T-cell (primary cell): ENCODE measurements at places on chromosomes 7 and 10.

GRCh38 chr10:36021096-36021495 lies 379.0 kb upstream of the FZD8 start:
- DNase-seq = no peak

DNA sequence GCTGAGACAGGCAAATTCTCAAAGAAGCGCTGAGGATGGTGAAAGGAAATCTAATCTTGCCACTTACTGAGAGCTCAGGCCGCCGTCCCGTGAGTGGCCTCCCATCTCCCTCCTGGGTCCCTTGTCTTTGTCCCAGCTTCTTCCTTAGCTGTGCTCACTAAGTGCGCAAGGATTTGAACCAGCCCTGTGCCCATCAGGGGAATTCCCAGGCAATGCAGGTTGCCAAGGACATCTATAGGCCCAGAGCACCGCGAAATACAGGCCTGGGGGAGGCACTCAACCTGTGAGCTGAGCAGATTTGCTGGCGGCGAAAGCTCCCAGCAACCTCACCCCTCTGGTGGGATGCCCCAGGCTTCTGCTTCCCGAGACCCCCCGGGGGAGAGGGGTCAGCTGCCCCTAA lies 64.8 kb downstream of the OAT start:
- DNase-seq = no peak

- no peak for DNase-seq
Observed at GRCh38 chr7:77362905-77363304, 53.2 kb downstream of the GSAP start.

DNA sequence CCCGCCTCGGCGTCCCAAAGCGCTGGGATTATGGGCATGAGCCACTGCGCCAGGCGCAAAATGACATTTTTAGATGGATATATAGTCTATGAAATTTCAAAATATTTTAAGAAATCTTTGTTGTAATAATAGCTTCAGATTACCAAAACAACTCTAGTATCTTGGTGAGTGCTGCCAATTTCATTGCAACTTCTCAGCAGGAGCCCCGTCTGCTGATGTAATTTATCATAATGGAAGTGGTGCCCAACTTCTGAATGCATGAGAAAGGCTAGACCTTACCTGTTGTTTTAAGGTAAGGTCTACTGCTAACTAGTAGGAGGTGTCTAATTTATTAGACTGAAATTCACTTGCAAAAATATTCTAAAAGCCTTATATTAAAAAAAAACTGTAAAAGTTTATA lies 20.0 kb downstream of the PDSS1 start:
- DNase-seq = no peak

GRCh38 chr7:109950256-109950655 lies 1140.7 kb upstream of the LRRN3 start:
- DNase-seq = no peak

- DNase-seq = no peak
Observed at GRCh38 chr7:3916146-3916545, 615.1 kb downstream of the SDK1 start.

DNA sequence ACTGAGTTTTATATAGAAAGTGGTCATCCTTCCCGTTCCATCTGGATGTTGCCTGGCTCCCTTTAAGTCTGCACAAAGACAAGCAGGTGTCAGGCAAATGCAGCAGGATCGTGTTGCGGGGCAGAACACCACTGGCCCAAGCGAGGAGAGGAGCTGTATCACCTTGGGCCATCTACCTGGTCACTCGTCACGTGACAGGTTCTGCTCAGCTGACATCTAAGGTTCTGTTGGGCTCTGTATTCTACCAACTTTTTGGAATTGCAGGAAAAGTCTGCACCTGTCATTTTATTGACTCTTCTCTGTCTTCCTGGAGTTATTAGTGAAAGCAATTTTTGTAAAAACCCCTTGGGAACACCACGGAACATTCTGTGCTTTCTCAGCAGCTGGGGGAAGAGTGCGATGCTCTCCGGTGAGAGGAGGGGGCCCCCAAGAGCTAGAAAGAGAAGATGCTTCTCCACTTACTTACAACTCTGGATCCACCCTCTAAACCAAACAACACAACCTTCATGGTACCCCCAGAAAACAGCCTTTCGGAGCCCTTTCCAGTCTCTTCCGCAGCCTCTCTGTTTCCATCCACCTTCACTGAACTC lies 83.4 kb upstream of the NMT2 start:
- DNase-seq = no peak

DNA sequence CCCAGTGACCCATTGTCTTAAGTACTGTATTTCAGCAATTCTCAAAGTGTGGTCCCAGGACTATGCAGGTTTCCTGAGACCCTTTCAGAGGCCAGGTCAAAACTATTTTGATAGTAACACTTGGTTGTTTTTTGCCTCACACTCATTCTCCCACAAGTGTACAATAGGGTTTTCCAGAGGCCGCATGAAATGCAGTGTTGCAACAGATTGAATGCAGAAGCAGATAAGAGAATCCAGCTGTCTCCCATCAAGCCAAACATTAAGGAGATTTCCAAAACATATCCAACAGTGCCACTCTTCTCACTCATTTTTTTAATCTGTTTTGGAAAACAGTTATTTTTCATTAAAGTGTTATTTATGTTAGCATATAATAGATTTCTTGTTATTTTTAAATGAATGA lies 20.0 kb downstream of the VKORC1L1 start:
- DNase-seq = no peak

DNA sequence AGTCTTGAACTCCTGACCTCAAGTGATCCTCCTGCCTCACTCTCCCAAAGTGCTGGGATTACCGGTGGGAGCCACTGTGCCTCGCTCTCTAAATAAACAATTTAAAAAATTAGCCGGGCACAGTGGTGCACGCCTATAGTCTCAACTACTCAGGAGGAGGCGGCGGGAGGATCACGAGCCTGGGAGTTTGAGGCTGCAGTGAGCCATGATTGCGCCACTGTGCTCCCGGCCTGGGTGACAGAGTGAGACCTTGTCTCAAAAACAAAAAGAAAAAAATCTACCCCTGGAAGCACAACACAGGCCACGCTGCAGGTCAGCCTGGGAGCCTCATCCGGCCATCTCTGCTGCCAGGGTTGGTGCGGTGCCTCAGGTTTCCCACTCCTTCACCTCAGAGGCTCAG lies 3.8 kb upstream of the EIF3B start:
- DNase-seq = no peak

DNA sequence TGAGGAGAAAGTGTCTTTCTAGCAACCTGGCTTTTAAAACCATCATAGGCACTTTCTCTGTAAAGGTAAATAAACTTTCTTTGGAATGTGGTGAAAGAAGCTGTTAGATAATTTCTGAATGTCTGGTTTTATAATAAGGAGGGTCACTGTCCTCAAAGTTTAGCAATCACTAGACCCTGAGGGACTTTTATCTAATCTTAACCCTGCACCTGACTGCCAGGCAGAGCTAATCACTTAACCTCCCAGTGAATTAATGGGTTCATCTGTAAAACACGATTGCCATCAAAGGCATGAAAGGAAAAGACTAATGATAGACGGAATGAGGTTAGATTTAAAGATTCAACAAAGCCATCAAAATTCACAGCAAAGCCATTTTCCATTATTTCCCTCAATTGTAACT lies 553.8 kb downstream of the GRM8 start:
- no peak for DNase-seq

DNA sequence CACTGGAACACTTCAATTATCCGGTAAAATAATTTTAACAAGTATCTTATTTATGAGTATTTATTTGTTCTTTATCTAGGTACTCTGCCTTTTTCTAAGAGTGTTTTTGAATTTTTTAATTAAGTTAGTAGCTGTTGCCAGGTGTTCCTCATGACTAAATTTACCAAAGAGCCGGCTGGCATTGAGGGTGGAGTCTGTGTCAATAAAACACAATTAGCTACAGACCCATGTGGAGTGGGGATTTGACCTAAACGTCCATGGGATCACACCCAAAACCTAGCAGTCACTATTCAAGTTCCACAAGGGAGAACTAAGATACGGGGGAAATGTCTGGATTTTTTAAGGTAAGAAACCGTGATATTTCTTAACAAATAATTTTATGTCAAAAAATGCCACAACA lies 9.8 kb downstream of the SLC16A12 start:
- no peak for DNase-seq

GRCh38 chr7:32506266-32507054 lies 11.2 kb downstream of the AVL9 start:
- DNase-seq = no peak

- no peak for DNase-seq
Observed at GRCh38 chr7:74512762-74513161, 59.1 kb downstream of the GTF2IRD1 start.

DNA sequence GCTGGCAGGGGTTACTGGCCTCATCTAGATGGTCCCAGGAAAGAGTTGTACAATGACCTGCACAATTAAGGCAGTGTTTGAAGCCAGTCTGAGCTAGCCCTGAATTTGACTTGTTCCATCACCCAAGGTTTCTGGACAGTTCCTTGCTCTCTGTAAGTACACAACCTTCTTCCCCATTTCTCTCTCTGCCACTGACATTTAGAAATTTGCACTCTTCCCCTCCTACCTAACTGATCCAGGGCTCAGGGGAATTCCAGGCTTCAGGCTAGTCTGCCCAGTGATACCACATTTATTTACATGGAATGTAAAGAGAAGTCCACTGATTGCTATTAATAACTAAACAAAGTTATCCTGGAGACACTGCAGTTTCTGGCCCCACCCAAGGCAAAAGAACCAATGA lies 139.0 kb upstream of the GPR26 start:
- DNase-seq = no peak

GRCh38 chr7:55515569-55516279 lies 56.6 kb downstream of the VOPP1 start:
- no peak for DNase-seq

- DNase-seq = no peak
Observed at GRCh38 chr10:66390926-66391325, 534.9 kb upstream of the LRRTM3 start.

GRCh38 chr7:14761510-14762296 lies 140.8 kb downstream of the DGKB start:
- DNase-seq = no peak

GRCh38 chr10:113718969-113719822 lies 32.3 kb upstream of the PLEKHS1 start:
- no peak for DNase-seq

DNA sequence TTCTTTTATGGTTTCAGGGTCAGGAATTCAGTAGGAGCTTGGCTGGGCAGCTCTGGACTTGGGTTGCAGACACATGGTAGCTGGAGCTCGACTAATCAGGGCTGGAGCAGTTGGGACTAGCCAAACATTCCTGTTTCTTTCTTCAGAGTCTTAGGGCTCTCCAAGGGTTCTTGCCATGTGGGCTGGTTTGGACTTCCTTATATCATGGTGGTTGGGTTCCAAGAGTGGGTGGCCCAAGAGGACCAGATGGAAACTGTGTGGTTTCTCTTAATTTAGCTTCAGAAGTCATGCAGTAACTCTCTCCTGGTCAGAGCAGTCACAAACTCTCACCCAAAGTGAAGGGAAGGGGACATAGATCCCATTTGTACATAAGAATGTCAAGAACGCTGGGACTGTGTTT lies 270.1 kb upstream of the FZD1 start:
- DNase-seq = no peak

- no peak for DNase-seq
Observed at GRCh38 chr10:98309366-98310355, 41.7 kb upstream of the LOXL4 start.

DNA sequence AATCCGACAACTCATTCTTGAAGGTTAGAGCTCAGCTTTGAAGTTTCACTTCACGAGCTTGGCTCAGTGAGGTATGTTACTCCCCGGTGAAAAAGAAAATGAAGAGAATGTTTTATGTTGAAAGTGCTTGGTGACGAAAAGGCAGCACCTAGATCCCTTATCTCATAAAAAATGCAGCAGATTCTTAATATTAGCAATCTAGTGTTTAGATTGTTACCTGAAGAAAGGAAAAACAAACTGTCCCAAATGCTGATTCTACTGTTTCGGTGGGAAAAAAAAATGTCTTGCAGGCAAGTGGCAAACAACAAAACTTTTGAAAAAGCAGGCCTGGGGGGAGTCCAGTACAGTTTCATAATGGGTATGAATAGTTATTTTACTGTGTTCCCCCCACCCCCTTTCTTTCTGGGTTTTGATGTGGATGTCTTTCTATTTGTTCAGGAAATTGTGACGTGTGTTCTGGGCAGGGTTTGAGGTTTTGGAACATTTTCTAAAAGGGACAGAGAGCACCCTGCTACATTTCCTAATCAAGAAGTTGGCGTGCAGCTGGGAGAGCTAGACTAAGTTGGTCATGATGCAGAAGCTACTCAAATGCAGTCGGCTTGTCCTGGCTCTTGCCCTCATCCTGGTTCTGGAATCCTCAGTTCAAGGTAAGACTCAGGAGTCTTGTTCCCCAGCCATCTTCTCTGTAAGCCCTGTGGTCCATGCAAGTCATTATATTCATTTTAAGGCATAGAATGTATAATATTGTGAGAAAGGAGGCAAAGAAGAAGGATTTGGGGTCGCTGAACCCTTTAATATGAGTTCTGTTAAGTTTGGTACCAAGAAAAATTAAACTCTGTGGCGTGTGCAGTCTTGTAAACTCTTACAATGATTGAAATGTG lies at the start of gene SRGN:
Gene SRGN (plus strand): TSS at position 514 of the 881 bp plus-strand sequence. CDS start 55 bp downstream, at position 569.
- peak; percentile 87 for DNase-seq

- DNase-seq = no peak
Observed at GRCh38 chr10:19892270-19892669, 76.0 kb downstream of the PLXDC2 start.

DNA sequence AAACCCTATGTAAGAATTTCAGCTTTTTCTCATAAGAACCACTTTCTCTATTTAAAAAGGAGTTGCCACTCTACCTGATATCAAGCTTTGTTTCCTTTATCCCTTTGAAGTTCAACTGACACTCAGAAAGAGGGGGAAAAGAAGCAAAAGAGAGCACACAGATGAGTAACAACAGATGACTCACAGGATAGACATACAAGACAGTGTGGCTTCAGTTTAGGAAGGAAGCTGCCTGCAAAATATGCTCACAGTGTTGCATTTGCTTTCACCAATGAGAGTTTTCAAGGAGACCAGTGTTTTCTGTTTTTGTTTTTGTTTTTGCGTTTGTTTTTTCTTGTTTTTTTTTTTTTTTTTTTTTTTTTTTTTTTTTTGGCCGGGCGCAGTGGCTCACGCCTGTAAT lies 1181.6 kb downstream of the DNAJB9 start:
- no peak for DNase-seq

- no peak for DNase-seq
Observed at GRCh38 chr7:4202954-4203353, 479.1 kb upstream of the FOXK1 start.
